ENCODE measurements at places on chromosomes 5 and 9.
A peak's percentile ranks its signal among the peaks of the same experiment; 100 is the strongest.

- no peak for DNase-seq
Observed at GRCh38 chr5:135662683-135663082, 83.9 kb upstream of the CXCL14 start.

DNA sequence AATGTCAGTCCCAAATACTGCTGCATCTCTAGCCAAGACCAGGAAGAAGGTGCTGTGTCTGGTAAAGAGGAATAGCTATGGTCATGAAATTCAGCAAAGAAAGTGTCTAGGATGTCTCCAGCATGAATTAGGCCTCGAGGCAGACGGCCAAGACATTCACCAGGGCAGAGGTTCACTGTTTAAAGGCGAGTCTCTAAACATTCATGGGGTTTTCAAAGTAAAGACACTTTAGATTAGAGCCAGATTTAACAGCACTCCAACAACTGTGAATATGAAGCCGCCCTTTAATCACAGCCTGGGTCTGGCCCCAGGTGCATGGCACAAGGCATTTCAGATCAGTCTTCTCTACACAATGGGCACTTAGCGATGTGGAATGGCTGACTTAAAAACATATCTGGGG lies 95.0 kb downstream of the ANKH start:
- DNase-seq, result no peak

DNA sequence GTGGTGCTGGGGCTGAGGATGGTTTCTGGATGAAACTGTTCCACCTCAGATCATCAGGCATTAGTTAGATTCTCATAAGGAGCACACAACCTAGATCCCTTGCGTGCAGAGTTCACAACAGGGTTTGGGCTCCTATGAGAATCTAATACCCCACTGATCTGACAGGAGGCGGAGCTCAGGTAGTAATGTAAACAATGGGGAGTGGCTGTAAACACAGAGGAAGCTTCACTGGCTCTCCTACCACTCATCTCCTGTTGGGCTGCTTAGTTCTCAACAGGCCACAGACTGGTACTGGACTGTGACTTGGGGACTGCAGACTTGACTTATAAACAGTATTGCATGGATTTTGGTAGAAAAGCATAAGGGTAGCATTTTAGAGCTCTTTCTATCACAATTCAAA lies 870.7 kb upstream of the CDH10 start:
- DNase-seq, result no peak

GRCh38 chr9:135244271-135245221 lies 157.1 kb downstream of the OLFM1 start:
- no peak for DNase-seq

DNA sequence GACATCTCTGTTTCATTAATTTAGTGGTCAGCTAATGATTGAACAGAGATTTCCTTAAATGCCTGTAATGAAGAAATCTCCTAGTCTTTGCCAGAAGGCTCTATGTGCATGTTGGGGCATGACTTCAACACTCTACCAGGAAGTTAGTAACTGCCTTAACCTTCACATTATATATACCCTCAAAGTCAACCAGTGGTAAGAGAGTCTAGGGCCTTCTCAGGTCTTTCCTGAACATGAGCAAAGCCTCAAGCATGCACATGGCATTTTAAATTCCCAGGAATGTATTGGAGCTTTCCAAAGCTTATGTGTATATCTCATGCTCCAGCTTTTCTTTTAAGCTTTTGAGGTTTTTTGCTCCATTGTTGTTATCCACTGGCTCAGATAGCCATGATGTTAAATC lies 388.3 kb downstream of the ARRDC3 start:
- no peak for DNase-seq

DNA sequence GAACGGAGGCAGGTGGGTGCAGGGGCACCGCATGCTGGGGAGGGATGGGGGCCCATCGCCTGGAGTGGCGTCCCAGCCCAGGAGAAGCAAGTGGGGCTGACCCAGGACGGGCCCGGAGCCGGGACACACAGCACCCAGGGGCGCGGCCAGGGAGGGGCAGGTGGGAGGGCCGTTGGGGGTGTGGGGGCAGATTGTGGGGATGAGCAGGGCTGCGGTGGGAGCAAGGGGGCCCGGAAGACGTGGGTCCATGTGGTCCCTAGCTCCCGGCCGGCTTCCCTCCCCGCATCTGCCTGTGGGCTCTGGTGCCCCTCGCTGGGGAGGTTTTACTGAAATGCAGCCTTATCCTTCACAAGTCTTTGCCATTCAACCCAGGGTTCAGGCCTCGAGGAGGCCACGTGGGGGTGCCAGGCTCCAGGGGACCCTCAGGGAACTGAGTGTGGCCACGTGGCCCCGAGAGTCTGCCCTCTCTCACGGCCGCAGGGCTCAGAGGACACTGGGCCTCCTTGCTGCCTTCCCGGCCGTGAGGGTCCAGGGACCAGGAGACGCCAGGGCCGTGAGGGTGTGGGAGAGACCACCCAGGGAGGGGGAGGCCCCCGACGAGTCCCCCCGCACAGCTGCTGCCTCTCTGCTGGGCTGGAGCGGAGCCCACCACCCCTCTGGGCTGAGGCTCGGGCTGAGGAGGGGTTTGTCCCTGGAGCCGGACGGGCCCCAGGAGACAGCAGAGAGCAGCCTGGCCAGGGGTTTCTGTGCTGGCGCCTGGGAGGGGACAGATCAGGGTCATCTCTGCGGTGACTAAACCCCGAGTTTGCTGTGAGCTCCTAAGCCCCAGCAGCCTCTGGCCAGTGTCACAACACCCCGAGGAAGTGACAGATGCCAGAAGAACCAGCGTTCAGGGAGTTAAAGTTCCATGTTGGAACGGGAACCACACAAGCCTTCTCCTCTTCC lies 35.2 kb downstream of the SLC9A3 start:
- no peak for DNase-seq

- no peak for DNase-seq
Observed at GRCh38 chr9:133023117-133023890, 7.5 kb upstream of the GTF3C5 start.

- DNase-seq, result no peak
Observed at GRCh38 chr5:145509336-145510136, 325.6 kb downstream of the PRELID2 start.

GRCh38 chr9:34047864-34048726 lies 592 bp downstream of the UBAP2 start:
- DNase-seq, result peak; percentile 15

- no peak for DNase-seq
Observed at GRCh38 chr5:38870595-38870994, 24.8 kb downstream of the OSMR start.

- no peak for DNase-seq
Observed at GRCh38 chr5:102638912-102639652, 116.0 kb upstream of the PAM start.

DNA sequence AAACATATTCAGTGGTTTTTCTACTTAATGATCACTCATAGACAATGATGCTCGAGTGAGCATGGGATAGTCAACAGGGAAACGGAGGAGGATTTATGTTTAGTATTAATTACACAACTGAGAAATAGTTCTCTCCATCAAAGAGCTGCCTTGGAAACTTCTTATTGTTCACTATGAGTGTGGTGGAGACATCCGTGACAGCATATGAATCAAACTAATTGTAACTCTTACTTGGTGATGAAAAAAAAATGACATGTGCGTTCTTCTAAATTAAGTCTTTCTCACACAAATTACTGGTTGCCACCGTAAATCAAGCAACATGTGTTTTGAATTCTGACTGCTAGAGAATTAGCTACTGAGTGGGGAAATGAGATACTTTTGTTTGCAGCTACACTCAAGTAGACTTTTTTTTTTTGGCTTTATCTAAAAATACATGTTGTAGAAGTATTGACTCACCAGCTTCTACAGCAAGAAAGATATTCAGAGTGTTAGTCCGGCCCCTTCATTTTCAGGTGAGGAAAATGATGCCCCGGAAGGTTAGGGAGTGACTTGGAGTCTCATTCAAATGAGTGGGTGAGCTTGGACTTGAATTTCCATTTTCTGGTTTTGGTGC lies 179.4 kb downstream of the CFAP90 start:
- no peak for DNase-seq

- DNase-seq, result no peak
Observed at GRCh38 chr9:88889386-88889785, 101.9 kb upstream of the S1PR3 start.

- DNase-seq, result no peak
Observed at GRCh38 chr9:38416461-38416860, 7.8 kb downstream of the IGFBPL1 start.

- no peak for DNase-seq
Observed at GRCh38 chr9:15086156-15086763, 176.0 kb upstream of the FREM1 start.

DNA sequence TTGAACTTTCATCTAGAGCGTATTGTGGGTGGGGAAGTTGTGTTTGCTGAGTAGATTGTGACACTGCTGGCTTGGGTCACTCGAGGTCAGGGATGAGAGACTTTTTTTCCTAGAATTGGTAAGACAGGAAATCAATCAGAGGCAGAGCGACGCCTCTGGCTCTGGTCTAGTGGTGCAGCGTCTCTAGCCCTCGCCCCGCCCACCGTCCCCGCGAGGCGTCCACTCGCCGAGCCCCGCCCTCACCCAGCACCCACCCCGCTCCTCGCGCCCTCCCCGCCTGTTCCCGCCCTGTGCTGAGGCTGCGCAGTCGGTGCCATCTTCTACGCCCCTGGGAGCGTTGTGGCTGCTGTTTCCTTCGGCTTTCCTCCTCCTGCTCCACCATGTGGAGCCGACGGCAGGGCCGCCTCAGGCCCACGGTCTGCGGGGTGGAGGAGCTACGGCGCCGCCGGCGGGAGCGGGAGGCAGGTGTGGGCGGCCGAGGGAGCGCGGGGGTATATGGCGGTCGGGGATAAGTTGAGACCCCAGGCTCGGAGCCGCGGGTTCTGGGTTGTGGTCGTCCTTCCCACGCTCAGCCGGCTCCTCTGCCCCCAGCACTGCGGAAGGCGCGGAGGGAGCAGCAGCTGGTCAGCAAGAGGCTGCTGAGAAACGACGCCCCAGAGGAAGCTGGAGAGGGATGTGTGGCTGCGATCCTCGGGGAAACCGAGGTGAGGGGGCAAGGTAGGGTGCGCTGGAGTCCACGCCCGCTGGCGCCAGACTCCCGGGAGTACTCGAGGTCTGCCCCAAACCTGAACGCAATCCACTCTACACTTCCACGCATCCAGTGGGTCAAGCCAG lies at the start of gene TMCO6:
Gene TMCO6 (plus strand): TSS at position 304 of the 834 bp plus-strand sequence. CDS start 77 bp downstream, at position 381.
- DNase-seq, result peak; percentile 92

GRCh38 chr5:96133341-96134079 lies 171.9 kb upstream of the ELL2 start:
- no peak for DNase-seq

GRCh38 chr9:85876628-85877027 lies 64.3 kb upstream of the NAA35 start:
- DNase-seq, result no peak

DNA sequence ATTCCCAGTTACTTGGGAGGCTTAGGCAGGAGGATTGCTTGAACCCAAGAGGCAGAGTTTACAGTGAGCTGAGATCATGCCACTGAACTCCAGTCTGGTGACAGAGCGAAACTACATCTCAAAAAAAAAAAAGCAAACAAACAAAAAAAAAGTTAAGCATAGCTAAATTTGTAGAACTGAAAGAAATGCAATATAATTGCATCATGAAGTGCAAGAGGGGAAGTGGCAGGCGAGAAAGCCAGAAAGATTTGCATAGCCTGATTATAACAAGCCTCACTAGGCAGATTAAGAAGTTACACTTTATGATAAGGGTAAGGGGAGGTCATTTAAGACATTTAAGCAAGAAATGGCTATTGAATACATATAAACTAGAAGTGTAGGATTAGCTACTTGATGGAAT lies 187.1 kb downstream of the EDIL3 start:
- DNase-seq, result no peak

- DNase-seq, result no peak
Observed at GRCh38 chr5:66884564-66885243, 288.5 kb downstream of the MAST4 start.

DNA sequence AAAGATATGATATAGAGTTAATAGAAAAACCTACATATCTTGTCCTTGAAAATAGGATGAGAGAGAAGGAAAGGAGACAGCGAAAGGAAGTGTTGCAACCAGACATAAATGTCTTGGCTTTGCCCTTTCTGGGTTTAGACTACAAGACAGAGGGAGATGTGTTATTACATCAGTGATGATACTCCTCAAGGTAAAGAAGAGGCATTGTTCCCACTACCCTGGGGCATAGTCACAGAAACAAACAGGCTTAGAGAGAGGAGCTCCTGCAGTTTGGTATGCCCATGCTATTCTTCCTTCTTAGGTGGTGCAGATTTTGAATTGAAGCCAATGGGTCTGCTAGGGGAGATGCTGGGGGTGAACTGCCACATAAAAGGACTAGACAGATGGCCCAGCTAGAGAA lies 166.8 kb upstream of the RFX3 start:
- DNase-seq, result no peak

- DNase-seq, result no peak
Observed at GRCh38 chr9:23774266-23774665, 51.8 kb downstream of the ELAVL2 start.

- no peak for DNase-seq
Observed at GRCh38 chr5:73986729-73987128, 360.7 kb downstream of the ARHGEF28 start.

DNA sequence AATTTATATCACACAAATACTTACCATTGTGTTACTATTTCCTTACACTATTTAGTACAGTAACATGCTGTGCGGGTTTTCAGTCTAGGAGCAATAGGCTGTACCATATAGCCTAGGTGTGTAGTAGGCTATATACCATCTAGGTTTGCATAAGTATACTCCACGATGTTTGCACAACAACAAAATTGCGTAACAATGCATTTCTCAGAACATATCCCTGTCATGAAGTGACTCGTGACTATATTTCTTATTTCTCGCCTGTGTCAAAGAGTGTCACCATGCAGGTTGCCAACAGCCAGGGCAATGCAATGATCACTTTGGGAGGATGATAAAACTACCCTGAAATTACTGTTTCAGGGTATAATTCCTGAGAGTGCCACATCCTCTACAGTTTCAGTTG lies 65.6 kb upstream of the CD180 start:
- DNase-seq, result no peak

DNA sequence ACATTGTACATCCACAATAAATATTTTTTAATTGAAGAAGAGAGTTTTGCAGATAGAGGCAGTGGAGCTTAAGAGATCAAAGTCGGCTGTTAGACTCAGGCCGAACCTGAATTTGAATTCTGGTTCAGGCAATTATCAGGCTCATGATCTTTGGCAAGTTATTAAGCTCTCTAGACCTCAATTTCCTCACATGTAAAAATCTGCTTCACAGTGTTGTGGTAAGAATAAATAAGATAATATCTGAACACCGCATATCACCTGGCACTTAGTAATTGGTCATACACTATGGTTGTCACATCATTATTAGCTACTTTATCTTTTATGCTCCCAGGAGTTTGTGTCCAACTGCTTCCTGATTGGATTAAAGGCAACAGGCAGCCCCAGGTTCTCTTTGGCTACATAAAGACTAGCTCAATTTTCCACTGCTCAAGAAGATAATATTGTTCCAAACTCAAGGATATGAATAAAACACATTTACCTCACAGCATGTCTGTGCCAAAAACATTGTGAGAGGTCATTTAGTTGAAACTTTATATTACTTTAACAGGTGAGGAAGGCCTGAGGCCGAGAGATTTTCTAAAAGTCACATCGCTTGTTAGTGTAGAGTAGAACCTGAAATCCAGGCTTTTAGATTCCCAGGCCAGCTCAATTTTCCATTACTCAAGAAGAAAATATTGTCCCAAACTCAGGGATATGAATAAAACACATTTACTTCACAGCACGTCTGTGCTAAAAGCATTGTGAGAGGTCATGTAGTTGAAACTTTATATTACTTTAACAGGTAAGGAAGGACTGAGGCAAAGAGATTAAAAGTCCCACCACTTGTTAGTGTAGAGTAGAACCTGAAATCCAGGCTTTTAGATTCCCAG lies 289.2 kb upstream of the PTGER4 start:
- no peak for DNase-seq

- no peak for DNase-seq
Observed at GRCh38 chr9:104969116-104969515, 41.2 kb upstream of the ABCA1 start.

All from SIG-M5 (cell line).